ENCODE measurements at places on chromosomes 16 and 17. TPM values are rescaled to one million over a fixed set of nuclear protein-coding genes. Genes with fewer than 3 reads are reported as not detected.

Gene SYNGR2
- total RNA-seq = 49.5 TPM

Gene BRIP1
- 2.3 TPM for total RNA-seq

GRCh38 chr17:57331423-57331822, 75.1 kb downstream of the MSI2 start:
- H3K4me3 ChIP-seq = no peak overlapping the region
- H3K27me3 ChIP-seq = no peaks in the 10 kb centered on the region
- no peaks in the 10 kb centered on the region for H3K36me3 ChIP-seq
- no peak for DNase-seq
- H3K27ac ChIP-seq = no peak overlapping the region
- H3K4me1 ChIP-seq = peaks cover 19% of the 10 kb centered on the region

- no peak overlapping the region for H3K4me3 ChIP-seq
- H3K4me1 ChIP-seq = no peaks in the 10 kb centered on the region
- H3K27ac ChIP-seq = no peak overlapping the region
- DNase-seq = no peak
- H3K27me3 ChIP-seq = no peaks in the 10 kb centered on the region
These were observed 727.5 kb downstream of the KCNJ2 start for GRCh38 chr17:70896843-70897242.

GRCh38 chr17:78558989-78559388, 18.2 kb downstream of the DNAH17 start:
- H3K4me3 ChIP-seq = no peak overlapping the region
- H3K27me3 ChIP-seq = peaks cover 15% of the 10 kb centered on the region
- peaks cover 4% of the 10 kb centered on the region for H3K4me1 ChIP-seq
- no peak for DNase-seq
- H3K27ac ChIP-seq = no peak overlapping the region
